ENCODE measurements at places on chromosomes 3 and 15.
A peak's percentile ranks its signal among the peaks of the same experiment; 100 is the strongest.

DNA sequence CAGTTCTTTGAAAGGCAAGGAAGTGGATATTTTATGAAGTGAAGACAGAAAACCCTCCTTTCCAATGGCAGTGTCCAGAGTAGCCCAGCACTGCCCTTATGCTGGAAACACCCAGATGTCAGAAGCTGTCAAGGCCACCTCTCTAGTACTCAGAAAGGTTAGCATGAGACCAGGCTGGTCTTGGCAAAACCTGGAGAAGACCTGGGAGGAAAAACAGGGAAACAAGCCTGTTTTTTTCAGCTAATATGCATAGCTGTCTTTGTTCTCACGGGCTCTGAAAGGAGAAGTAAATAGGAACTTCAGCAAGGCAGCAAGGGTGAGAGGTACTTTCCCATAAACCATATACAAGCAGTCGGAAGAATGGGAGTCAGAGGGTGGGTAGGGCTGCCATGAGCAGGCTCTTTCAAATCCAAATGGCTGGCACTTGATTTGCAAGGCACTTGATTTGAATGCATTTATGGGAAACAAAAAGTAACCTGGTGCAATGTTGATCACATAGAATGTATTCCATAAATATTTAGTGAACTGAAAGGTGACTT is 55.8 kb downstream of the HEG1 start:
- no peak for DNase-seq

- DNase-seq = no peak
These were observed 443.1 kb upstream of the MDFIC2 start for GRCh38 chr3:70755526-70755925.

- no peak for DNase-seq
These were observed 67.4 kb downstream of the MYLK start for GRCh38 chr3:123816673-123817207.

DNA sequence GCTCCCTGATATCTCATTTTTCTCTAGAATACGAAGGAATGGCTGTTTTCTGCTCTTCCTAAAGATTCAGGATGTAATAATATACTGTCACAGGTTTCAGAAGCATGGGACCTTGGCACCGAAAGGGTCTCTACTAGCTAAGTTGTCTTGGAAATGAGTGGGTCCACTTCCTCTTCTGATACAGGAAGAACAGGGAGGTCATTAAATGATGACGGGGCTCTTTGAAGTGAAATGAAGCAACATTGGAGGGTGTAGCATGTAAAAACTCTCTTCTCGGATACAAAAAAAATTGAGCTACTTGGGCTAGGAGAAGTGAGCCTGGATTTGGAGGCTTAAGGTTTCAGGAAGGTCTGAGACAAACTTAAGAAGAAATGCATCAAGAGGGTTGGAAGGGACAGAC is 349.8 kb upstream of the TPRG1 start:
- no peak for DNase-seq

GRCh38 chr3:126005951-126006350 is 37.0 kb downstream of the ROPN1B start:
- no peak for DNase-seq

DNA sequence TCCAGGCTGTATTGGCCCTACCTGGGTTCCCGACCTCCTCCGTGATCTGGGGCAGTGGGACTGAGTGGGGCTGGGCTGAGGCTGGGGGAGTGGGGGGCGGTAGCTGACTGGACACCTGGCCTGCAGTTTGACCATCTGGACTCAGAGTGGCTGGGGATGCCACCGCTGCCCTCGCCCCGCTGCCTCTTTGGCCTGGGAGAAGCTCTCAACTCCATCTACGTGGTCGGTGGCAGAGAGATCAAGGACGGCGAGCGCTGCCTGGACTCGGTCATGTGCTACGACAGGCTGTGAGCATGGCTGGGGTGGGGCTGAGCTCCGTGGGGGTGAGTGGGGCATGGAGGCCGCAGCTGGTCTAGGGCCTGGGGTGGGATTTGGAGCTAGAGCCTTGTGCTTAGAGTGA is 2.7 kb downstream of the KLHL40 start:
- DNase-seq = no peak

- no peak for DNase-seq
These were observed 225.6 kb downstream of the NFKBIZ start for GRCh38 chr3:102074946-102075345.

DNA sequence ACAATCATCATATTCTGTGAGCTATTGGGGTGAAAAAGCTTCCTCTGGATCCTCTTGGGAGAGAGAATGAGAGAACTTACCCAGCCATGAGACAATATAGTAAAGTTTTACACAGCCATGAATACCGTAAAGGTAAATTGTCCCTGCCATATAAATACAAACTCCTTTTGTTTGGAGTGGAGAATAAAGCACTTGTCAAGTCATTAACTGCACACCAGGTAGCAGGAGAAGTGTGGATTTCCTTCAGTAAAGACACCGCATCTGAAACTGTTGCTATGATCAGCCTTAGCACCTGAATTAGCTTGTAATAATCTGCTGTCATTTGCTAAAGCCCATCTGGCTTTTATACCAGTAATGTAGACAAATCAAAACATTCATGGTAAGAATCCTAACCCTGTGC is 336.6 kb upstream of the SLCO3A1 start:
- no peak for DNase-seq

DNA sequence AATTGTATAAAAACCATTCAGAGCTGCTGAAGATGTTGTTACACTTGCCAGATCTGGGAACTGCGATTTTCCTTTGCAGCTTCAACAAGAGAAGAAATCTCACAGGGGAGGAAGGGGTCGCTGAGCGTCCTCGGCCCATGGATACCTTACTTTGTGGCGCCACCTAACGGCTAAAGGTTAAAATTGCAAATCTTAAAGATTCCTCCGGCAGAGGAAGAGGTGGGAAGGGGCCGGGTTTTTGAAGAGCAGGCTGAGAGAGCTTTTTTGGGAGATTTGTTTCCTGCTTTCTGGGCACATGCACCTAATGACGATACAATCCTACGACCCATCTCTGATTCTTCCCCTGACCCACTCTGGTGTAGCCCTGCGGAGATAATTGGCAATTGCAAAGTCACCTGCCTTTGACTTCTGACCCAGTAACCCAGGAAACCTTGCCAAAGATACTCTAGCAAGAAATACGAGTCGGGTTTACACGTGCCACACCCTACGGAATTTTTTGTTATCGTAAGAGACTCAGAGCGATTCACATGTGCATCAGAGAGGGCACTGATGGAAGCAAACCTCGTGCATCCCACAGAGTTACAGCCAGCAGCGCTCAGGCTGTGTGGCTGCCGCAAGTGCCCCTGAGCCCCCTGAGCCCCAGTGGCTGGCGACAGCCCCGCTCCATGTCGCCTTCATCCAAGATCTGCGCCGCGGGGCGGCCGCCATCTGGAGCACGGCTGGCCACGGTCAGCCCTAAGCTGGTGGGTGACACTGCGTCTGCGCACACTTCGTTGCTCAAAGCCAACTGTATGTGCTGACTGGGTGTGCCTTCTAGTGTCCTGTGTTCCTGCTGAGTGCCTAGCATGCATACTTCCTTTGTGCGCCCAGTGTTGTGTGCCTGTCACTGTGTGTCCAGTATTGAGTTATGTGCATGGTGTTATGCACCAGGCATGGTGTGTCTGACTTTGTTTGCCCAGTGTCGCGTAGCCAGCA is 55.2 kb upstream of the CHRNA7 start:
- DNase-seq = peak; percentile 23

- no peak for DNase-seq
These were observed 714.2 kb downstream of the NLGN1 start for GRCh38 chr3:174111776-174112175.

GRCh38 chr3:189953551-189953950 is 167.1 kb downstream of the P3H2 start:
- DNase-seq = no peak

- DNase-seq = no peak
These were observed 20.2 kb downstream of the TGFBR2 start for GRCh38 chr3:30626443-30627180.

- DNase-seq = no peak
These were observed 172.5 kb downstream of the TMEM108 start for GRCh38 chr3:133210656-133211055.

- DNase-seq = no peak
These were observed 86.0 kb upstream of the MFGE8 start for GRCh38 chr15:88998980-88999713.

DNA sequence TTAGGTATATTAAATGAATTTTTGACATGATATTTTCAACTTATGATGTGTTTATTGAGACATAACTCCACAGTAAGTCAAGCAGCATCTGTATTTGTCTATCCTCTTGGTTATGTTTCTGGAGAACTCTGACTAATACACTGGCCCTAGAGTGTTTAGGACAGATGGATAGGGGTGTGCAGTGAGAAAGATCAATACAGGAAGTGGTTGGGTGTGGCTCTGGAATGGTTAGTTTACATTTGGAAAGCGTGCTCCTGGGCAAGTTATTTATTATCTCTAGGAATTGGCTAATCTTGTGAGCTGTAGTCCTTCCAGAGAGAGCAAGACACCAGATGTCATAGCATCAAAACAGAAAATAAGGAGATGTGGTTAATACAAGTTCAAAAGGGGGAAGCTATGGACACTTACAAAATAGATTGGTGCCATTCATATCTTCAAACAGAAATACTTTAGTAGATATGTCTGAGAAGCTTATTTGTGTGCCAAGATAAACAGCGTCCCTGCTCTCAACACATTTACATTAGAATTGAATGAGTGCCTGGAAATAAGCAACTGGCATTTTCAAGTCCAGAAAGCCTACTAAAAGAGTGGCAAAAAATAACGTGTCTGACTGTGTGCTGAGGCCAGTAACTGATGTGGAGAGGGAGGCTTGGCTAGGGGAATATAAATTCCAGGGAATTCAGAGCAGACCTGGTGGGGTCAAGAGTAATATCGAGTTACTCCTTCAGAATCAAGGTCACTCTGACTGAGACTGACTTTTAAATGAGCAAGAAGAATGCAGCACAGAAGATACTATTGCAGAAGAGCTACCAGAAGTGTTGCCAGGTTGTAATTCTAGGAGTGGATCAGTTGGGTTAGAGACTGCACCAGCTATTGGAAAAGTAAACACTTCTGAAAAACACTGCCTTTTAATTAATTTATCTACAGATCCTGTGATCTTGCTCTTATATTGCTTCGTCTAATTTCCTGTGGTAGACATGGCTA is 33.4 kb upstream of the PLAAT1 start:
- DNase-seq = no peak

- DNase-seq = no peak
These were observed 25.8 kb upstream of the PAQR5 start for GRCh38 chr15:69272891-69273290.

GRCh38 chr3:120742849-120743365 is 363 bp downstream of the GTF2E1 start:
- DNase-seq = peak; percentile 7

- DNase-seq = no peak
These were observed 50.5 kb downstream of the CTDSPL start for GRCh38 chr3:37912052-37912733.

DNA sequence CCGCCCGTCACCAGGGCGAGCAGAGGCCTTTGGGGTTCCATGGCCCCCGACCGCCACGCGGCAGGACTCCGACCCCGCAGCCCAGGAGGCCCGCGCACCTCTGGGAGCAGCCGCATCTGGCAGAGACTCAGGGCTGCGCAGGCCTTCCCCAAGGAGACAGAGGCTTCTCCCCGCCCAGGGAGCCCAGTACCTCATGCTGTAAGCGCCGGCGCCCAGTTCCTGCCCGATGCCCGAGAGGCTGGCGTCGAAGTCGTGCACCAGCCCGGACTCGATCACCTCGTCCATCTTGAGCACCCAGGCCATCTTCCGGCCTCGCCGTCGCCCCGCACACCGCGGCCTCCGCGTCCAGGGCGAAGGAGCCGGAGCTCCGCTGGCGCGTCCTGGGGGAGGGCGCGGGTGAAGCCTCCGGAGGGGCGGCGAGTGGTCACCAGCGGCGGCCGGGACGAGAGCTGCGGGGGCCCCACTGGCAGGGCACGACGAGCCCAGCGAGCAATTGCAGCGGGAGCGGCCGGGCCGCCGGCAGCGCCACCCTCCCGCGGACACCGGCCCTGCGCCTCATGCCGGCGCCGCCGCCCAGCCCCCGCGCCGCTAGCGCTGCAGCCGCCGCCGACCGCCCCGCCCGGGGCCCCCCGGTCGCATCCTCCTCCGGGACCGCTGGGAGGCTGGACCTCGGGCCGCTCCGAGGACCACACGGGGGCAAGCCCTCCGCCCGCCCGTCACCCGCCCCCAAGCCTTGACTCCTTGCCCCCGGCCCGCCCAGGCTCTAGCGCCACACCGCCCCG is 468 bp downstream of the UBP1 start:
- peak; percentile 16 for DNase-seq

- no peak for DNase-seq
These were observed 325.1 kb downstream of the SUCLG2 start for GRCh38 chr3:67329358-67329757.

GRCh38 chr3:29279806-29280205 is 1.1 kb upstream of the RBMS3 start:
- no peak for DNase-seq

DNA sequence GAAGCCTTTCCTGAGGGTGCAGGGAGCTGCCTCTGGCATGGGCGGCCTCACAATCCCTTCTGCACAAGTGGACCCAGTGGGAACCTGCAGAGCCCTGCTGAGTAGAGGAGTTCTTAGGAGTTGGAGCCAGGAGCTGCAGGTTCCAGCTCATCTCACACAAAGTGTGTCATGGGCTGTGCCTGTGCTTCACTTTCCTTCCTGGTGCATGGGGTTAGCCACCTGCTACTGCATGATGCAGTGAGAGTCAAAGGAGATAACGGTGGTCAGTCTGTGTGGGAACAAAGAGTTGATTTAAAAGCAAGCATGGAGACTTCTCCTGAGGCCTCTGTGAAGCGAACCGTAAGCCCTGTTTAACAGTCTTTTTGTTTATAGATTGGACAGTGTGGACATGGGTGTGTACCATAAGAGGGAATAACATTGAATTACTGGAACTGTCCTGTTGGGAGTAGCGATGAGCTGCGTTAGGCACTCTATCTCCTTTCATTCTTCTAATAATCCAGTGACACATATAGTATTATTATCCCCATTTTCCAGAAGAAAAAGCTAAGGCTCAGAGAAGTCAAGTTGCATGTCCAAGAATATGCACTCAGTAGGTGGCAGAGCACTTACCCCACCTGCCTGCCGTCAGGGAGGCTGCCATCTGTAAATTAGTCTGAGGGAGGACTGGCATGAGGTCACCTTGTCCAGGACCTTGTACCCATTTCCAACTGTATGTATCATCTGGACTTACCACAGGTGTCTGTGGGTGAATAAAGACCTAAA is 68.7 kb upstream of the PRR23C start:
- DNase-seq = no peak

DNA sequence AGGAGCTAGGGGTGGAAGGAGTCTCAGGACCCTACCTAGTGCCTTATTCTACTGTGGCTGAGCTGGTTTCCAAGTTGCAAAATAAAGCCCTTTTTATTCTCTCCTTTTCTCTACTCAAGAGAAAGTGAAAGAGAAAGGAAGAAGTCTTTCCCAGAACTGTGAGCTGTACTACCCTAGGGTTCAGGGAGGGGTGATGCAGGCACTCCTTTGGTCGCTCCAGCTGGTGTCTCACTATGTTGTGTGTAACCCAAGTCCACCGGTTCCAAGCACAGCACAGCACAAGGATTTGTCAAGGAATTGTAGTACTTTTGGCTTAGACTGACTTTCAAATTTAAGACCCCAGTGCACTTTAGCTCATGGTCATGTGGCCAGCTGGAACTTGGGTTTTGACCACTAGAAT is 1721.7 kb downstream of the OTOL1 start:
- no peak for DNase-seq

GRCh38 chr15:22866079-22866478 is 27.6 kb downstream of the NIPA2 start:
- no peak for DNase-seq

- DNase-seq = no peak
These were observed 105.5 kb upstream of the MRPL3 start for GRCh38 chr3:131608296-131608695.

All from GM12891 (cell line).